Activated effector memory CD4-positive, alpha-beta T cell treated with Interleukin-2 at 50 U/mL for 16 hours (primary cell): ENCODE measurements at places on chromosomes 13 and 19.
A peak's percentile ranks its signal among the peaks of the same experiment; 100 is the strongest.

DNA sequence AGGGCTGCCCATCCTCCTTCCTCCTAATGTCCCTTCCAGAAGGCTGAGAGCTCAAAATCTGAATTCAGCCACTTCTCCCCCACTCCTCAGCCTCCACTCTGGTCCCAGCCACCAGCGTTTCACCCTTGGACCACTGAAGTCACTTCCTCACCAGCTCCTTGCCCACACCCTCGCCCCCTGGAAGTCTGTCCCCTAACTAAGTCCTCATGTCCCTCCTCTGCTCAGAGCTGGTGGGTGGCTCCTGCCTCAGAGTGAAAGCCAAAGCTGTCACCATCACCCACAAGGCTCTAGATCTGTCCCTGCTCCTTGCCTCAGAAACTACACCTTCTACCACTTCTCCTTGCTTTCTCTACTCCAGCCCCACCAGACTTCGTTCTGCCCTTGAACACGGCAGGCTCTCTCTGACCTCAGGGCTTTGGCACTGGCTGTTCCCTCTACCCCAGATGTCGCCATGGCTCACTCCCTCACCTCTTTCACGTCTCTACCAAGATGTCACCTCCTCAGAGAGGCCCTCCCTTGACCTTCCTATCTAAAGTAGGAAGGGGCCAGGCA lies 1.7 kb downstream of the ERCC1 start:
- no peak for DNase-seq

- DNase-seq, result no peak
Measured at GRCh38 chr13:113493315-113493951, 2.9 kb upstream of the DCUN1D2 start.

- no peak for DNase-seq
Measured at GRCh38 chr13:99214232-99214631, 13.6 kb downstream of the UBAC2 start.

DNA sequence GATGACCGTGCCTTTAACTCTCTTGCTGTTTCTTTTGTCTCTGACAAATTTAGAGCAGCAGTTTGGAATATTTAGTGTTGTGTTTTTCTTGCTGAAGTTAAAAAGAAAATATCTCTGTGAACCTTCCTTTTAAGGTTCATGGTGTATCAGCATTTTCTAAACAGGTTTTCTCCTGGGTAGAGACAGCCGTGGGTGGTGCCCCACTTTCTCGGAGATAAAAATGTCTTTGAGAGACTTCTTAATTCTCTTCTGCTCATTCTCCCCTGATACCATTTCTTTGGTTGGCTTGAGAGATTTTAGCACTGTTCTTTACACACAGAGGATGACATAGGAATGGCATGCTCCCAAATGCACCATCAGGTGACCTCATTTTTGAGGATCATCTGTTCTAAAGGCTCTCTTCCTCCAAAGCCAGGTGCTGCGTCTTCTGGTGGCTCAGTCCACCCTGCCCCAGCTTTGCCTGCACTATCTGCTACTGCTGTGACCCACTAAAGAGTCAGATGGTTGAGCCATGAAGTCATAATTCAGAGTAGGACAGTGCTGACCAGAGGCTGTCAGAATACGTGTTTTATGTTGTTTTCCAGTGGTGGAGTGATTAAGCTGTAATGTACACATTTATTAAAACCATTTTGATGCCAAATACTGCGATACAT lies 90.3 kb upstream of the SLC10A2 start:
- no peak for DNase-seq

GRCh38 chr13:39734952-39735351 lies 79.5 kb downstream of the COG6 start:
- no peak for DNase-seq

GRCh38 chr13:103130681-103131210 lies 64.5 kb upstream of the SLC10A2 start:
- no peak for DNase-seq

DNA sequence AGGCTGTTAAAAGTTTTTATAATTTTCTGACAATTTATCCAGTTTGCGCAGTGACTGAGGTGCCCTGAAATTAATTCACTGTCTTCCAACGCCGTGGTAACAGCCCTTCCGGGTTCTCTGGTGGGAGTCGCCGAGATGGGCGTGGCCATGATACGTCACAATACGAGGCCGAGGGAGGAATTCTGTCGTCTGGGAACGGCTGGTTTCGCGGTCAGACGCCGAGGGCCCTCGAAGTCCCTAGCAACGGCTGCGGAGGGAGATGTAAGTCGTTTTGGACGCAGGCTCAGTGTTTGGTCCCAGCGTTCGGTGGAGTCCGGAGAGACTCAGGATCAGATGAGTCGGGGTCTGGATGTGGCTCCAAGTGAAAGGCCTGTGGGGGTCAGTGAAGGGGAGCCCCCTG lies 21.7 kb downstream of the ZNF613 start:
- no peak for DNase-seq

GRCh38 chr13:48542138-48542537 lies 9.3 kb upstream of the RCBTB2 start:
- no peak for DNase-seq

- no peak for DNase-seq
Measured at GRCh38 chr13:65650321-65650720, 1579.8 kb downstream of the PCDH9 start.

GRCh38 chr13:20272588-20273171 lies 40.6 kb upstream of the GJB6 start:
- DNase-seq, result no peak

GRCh38 chr13:83867708-83868107 lies 14.6 kb downstream of the SLITRK1 start:
- no peak for DNase-seq

DNA sequence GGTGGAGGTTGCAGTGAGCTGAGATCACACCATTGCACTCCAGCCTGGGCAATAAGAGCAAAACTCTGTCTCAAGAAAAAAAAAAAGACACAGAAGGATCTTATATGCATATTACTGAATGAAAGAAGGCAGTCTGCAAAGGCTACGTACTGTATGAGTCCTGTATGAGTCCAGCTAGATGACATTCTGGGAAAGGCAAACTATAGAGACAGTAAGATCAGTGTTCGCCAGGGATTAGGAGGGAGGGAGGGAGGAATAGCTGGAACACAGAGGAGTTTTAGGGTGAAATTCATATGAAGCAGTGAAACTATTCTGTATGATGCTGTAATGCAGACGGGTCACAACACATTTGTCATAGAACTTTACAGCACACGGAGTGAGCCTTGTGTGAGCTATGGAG lies 165.9 kb upstream of the RNF113B start:
- no peak for DNase-seq

DNA sequence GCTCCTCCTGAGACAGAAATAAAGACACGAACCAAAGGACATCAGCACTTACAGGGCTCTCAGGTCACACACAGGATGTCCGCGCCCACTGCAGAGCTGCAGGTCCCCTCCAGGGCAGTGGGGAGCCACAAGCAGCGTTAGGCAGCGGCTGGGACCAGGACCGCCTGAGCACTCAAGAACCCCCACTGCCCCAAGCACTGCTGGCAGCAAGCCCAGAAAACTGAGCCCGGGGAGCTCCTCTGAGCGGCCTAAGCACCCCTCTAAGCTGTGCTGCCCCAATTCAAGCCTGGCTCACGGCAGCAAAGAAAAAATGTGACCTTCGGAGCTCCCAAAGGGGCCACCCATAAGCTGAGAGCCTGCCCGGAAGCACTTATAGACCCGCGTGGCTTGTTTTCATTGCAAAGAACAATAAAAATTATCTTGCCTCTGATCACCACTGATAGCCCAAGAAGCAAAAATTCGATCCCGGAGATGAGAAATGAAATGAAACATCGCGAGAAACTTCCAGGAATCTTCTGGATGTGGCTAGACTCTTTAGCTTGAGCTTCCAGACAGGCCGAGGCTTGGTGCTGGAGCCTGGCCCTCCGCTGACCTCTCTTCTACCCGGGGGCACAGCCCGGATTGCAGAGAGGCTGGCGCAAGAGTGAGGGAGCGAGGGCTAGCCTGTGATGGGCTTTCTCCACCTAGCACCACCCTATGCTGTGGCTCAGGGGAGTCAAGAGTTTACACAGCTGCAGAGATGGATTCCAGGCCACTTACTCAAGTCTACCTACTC lies 6.3 kb downstream of the DPP9 start:
- DNase-seq, result no peak

- DNase-seq, result no peak
Measured at GRCh38 chr19:4722671-4723594, 709 bp downstream of the DPP9 start.

- DNase-seq, result no peak
Measured at GRCh38 chr19:1355568-1356507, 27.9 kb upstream of the NDUFS7 start.

- DNase-seq, result no peak
Measured at GRCh38 chr19:38003438-38004185, 96.6 kb downstream of the SIPA1L3 start.

- DNase-seq, result no peak
Measured at GRCh38 chr19:29831686-29832085, 19.9 kb downstream of the CCNE1 start.

DNA sequence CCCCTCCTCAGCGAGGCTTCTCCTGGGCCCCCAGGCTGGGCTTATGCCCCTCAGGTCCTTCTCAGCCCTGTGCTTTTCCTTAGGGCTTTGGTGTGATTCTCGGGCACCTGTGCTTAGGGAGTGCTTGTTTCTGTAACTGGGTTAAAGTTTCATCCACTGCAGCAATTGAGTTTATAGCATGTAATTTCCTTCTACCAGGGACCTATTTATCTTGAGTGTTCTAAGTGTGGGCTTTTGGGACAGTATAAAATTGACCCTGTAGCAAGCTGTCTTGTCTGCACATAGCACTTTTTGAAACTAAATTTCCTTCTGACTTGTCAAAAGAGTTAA lies 47.6 kb downstream of the GATAD2A start:
- no peak for DNase-seq

GRCh38 chr19:35791814-35792279 lies 16.5 kb downstream of the ARHGAP33 start:
- no peak for DNase-seq

DNA sequence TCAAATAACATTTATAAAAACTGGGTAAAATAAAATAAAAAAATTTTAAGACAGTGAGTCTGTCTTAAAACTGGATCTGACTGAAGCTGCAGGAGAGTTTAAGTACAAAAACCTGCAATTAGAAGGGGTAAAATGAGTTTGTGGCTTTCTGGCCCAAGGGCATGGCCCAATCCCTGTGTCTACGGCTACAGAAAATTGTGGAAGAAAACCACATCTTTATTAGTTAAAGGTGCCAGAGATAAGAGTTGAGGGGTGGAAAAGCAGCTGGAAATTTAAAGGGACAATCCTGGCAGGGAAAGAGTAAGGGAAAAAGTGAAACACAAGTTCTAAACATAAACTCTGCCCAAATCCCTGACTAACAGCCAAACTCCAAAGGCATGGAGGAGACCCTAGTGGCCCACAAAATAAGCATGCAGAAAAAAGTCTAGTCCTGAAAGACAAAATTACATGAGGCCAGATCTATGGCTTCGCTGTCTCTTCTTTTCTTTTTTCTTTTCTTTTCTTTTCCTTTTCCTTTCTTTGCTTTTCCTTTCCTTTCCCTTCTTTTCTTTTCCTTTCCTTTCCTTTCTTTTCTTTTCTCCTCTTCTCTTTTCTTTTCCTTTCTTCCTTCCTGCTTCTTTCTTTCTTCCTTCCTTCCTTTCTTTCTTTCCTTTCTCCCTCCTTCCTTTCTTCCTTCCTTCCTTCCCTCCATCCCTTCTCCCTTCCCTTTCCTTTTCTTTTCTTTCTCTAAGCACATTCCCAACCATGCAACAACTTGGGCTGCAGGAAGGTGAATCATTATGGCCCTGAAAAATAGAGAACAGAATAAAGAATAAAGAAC lies 23.5 kb upstream of the DLEU7 start:
- no peak for DNase-seq

GRCh38 chr13:98174307-98174706 lies 2.8 kb downstream of the RNF113B start:
- DNase-seq, result no peak

DNA sequence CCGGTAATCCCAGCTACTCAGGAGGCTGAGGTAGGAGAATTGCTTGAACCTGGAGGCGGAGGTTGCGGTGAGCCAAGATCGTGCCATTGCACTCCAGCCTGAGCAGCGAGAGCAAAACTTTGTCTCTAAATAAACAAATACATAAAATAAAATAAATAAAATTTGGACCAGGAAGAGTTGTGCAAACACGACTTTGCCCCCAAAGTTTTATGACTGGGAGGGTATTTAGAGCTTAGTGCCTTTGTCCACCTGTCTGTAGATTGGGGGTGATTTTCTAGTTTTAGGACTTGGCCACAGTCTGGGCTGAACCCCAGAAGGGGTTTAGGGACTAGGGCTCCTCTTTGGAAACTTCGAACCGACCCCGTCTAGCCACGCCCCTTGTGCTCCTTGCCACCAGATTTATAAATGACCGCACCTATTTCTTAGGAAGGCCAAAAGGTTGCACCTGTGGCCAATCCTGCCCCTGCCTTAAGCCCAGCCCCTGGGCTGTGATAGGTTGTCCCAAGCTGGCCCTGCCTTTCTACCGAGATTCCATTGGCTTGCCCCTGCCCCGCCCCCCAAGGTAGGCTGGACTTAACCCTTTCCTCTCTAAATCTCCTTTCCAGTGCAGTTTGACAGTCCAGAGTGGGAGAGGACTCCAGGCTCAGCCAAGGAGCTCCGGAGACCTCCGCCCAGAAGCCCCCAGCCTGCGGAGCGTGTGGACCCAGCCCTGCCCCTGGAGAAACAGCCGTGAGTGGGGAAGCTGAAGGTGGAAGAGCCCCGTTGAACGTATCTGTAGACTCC lies 5.3 kb downstream of the SHD start:
- no peak for DNase-seq

GRCh38 chr19:17784201-17785008 lies 10.5 kb upstream of the B3GNT3 start:
- peak; percentile 48 for DNase-seq

DNA sequence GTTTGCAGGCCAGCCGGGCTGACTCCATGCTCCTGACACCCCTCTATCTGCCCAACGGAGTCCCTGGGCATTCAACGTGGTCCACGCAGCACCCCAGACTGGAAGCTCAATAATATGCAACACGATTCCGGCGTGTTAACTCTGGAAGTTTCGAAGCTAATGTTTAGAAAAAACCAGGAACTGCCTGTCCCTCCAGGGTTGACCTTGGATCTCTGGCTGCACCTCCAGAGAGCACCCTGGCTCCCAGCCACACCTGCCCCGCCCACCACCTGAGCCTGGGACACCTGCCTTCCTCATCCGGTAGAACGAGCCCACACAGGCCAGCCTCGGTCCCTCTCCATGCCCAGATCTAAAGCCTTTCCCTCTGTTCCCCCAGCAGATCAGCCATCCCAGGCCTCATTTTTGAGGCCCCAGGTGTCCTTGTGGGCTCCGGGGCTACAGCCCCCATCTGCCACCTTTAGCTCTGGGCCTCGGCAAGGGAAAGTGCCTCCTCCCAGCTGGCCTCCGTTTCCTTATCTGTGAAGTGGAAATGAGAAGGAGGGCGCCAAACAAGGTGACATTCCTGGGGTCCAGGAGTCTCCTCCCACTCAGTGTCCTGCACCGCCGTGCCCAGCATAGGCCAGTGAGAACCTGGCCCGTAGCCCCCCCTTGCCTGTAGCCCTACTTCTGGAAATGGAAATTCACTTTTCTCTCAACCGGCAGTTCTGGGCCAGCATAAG lies 38.7 kb downstream of the KLF2 start:
- no peak for DNase-seq
